Stimulated activated CD8-positive, alpha-beta memory T cell treated with anti-CD3 and anti-CD28 coated beads, Interleukin-7, amount 100 ng/mL, for 1 hour (primary cell): ENCODE measurements at places on chromosomes 6 and 20.

DNA sequence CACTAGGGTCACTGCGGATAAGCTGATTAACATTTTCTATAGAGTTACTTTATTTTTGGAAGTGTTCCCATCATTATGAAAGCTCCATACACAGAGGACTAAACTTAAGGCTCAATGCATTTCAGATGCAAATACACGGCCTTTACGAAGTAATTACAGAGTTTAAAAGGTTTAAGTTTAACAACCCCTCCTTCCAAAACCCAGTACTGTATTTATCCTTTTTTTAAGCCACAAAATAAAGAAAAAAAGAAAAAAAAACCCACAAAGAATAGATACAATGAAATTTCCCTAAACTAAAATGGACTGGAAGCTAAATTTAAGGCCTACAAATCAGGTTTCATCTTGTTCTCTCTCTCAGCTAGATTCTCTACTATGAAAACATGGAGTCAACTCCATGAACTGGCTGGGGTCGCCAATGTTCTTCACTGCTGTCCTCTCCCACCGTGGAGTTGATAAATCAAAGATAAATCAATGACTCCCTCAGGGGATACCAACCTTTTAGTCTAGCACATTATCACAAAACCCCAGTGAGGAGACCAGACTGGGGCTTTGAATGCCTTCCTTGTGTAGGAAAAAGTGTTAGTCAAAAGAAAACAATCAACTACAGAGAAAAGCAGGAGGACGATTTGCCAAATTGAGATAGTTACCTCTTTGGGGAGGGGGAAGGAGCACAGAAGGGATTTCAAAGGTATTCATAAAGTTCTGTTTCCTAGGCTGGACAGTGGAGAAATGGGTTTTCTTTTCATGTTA lies 52.5 kb downstream of the TNFRSF21 start:
- no peak for DNase-seq

DNA sequence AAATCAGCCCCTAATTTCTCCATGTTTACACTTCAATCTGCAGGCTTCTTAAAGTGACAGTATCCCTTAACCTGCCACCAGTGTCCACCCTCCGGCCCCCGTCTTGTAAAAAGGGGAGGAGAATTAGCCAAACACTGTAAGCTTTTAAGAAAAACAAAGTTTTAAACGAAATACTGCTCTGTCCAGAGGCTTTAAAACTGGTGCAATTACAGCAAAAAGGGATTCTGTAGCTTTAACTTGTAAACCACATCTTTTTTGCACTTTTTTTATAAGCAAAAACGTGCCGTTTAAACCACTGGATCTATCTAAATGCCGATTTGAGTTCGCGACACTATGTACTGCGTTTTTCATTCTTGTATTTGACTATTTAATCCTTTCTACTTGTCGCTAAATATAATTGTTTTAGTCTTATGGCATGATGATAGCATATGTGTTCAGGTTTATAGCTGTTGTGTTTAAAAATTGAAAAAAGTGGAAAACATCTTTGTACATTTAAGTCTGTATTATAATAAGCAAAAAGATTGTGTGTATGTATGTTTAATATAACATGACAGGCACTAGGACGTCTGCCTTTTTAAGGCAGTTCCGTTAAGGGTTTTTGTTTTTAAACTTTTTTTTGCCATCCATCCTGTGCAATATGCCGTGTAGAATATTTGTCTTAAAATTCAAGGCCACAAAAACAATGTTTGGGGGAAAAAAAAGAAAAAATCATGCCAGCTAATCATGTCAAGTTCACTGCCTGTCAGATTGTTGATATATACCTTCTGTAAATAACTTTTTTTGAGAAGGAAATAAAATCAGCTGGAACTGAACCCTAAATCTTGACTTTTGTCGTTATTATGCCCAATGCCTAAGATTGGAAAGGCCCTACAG lies 4.5 kb downstream of the SOX4 start:
- DNase-seq, result no peak

- no peak for DNase-seq
These were observed 33.6 kb downstream of the TMX4 start for GRCh38 chr20:7985916-7986315.

GRCh38 chr6:130367767-130368166 lies 1.9 kb downstream of the TMEM200A start:
- DNase-seq, result no peak

GRCh38 chr6:72720464-72720863 lies 98.6 kb downstream of the KCNQ5 start:
- no peak for DNase-seq

DNA sequence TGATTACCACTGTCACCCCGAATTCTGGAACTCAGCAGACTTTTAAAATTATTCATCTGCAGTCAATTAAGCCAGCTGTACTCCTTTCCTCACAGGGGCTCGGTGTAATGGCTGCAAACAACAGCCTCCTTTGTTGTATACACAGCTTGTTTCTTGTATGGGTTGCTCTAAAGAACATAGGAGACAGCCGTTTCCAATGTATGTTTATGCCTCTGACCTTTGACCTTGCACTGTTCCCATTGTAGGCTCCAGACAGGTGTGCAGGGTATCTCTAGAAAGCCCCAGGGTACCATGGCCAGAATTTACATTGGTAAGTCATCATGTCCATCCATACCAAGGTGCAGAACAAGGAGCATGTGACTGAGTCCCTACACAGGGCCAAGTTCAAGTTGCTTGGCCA lies 11.5 kb upstream of the TENT5A start:
- DNase-seq, result no peak

GRCh38 chr20:44188752-44189151 lies 1.8 kb upstream of the JPH2 start:
- DNase-seq, result no peak

- peak; percentile 7 for DNase-seq
These were observed 29.4 kb downstream of the SDCBP2 start for GRCh38 chr20:1299522-1299921.

- no peak for DNase-seq
These were observed 96.0 kb upstream of the LOC128125822 start for GRCh38 chr6:63476302-63476701.

GRCh38 chr20:840858-841567 lies 7.5 kb downstream of the FAM110A start:
- no peak for DNase-seq

- no peak for DNase-seq
These were observed 66.8 kb downstream of the ARHGAP18 start for GRCh38 chr6:129643176-129643575.

GRCh38 chr20:44745598-44746366 lies at the start of gene KCNK15:
Gene KCNK15 (plus strand): TSS chr20:44745865. CDS start chr20:44745911, 46 bp downstream.
- no peak for DNase-seq

DNA sequence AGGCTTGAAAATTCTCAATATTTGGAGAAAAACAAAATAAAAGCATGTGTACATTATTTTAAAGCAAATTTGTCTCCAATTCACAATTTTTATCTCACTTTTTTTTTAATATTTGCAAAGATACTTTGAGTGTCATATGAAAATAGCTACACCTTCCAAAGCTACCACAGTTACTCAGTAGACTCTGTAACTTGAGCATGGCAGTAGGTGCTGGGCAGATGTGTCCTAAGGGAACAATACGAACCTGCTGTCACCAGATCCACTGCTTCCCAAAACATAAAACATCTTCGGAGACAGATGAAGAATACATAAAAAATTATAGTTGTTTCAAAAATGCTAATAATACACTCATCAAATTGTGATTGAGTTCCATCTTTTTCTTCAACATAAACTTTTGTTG lies 10.6 kb downstream of the WDR27 start:
- no peak for DNase-seq

DNA sequence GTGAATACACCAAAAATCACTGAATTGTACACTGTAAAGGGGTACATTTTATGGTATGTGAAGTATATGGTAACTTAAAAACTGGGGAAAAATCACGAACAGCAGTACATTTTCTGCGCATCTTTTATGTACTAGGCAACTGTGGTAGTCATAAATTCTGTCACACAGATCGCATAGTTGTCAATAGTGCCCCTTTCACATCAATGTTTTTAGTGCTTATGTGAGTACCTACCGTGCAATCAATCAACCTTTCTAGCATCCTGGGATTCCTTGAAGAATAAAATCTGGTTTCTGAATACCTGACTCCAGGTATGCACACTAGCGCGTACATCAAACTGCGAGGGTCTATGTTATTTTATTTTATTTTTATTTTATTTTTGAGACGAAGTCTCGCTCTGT lies 637 bp upstream of the RPF2 start:
- no peak for DNase-seq

- no peak for DNase-seq
These were observed 44.0 kb downstream of the GABRR2 start for GRCh38 chr6:89270951-89271721.

DNA sequence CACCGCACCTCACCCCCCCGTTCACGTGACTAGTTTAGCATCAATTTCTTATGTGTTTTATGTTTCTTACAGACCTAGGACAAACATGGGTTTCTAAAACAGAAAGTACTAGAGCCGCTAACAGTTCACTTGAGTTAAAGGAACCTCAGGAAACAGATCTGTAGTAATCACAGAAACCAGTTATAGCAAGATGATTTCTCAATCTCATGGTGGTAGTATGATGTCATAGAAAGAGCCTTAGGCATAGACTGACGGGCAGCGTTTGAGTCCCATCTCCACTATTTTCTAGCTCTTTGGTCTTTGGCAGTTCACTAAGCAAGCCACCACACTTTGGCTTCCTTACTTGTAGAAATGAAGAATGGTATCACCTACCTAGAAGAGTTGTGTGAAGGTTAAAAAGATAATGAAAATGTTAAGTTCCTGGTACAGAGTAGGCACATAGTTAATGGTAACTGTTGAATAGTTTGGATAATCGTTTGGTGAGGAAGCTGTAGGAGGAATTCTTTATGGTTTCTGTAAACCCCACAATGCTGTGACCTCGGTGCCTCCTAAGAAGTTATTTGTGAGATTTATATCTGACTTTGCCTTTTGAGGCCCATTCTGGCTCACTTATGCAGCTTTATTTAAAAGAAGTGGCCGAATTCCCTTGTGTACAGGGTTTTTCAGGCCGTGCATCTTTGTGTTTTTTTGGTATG lies 21.3 kb downstream of the CTNNBL1 start:
- no peak for DNase-seq

- no peak for DNase-seq
These were observed 250.8 kb upstream of the PRDM1 start for GRCh38 chr6:105835373-105835772.

- DNase-seq, result no peak
These were observed 40.1 kb downstream of the TRAF3IP2 start for GRCh38 chr6:111565326-111566221.

GRCh38 chr6:31769684-31770371 lies 7.3 kb downstream of the VWA7 start:
- peak; percentile 52 for DNase-seq
